EL (cell line): ENCODE measurements at places on chromosomes 3 and 15.

- peak; percentile 26 for DNase-seq
Observed at GRCh38 chr3:177852001-177852807, 654.9 kb upstream of the TBL1XR1 start.

- DNase-seq: peak; percentile 99
Observed at GRCh38 chr15:78065284-78065872, 12.1 kb downstream of the TBC1D2B start.

DNA sequence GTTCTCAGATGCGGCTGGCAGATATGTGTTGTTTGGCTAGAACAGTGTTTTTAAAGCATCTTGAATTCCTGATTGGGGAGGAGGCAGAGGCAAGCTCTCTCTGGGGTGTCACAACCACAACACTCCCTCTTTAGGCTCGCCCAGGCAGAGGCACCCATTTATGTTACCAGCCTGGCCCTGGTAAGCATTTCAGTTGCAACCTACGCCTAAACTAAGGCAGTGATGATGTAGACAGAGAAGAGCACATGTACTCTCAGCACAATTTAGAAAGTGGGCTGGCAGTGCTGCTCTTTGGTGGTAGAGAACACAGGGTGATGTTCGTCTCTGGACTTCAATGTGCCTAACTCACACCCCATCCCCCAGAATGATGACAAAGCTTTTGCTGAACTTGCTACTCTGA, 41.2 kb upstream of the TJP1 start:
- no peak for DNase-seq

DNA sequence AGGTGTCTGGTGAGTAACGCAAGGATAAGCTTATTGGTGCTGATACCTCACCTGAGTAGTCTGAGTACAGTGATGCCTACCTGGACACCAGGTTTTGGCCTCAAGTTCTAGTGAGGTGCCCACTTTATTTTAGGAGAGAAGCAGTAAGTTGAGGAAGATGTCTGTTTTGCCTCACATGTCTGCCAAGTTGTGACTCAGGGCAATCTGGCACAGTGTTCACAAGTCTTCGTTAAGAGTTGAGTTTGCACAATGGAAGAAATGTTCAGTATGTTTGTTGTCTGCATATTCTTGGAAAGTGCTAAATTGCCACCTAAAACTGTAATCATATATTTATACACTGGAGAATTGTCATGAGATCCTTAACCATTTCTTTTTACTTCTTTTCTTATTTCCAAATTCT, 122.2 kb downstream of the KCNH8 start:
- no peak for DNase-seq

DNA sequence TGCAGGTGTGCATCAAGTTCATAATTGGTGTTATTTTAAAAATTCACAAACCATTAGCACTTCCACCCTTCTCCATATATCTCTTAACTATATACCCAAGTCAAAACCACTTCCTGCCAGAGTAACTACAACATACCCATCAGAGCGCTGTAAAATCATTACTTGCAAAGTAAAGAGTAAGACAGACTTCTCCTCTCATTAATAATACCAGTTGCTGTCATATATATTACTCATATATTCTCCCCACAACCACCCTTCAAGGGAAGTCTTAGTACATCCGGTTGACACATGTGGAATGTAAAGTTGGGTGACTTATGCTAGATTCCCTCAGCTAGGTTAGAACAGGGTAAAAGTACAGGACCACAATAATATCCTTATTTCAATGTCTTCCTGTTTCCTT, 5.6 kb downstream of the TERC start:
- peak; percentile 84 for DNase-seq
